ENCODE measurements at places on chromosomes 7 and 10. TPM values are rescaled to one million over a fixed set of nuclear protein-coding genes. Genes with fewer than 3 reads are reported as not detected.

OPALIN gene
- not detected for total RNA-seq

ALOX5 gene
- total RNA-seq = not detected

GDF2 gene
- total RNA-seq = not detected

NEURL1 gene
- 0.91 TPM for total RNA-seq

GPR37 gene
- 0.50 TPM for total RNA-seq

SP8 gene
- total RNA-seq = 13.2 TPM

FEZF1 gene
- not detected for total RNA-seq

VOPP1 gene
- 43.6 TPM for total RNA-seq

ENO4 gene
- total RNA-seq = not detected

SEMA3D gene
- 0.84 TPM for total RNA-seq

SLC39A12 gene
- not detected for total RNA-seq

CPN1 gene
- total RNA-seq = 24.9 TPM

ERV3-1 gene
- total RNA-seq = 10.9 TPM

COL13A1 gene
- total RNA-seq = not detected

HNRNPH3 gene
- total RNA-seq = 283 TPM

ANKRD2 gene
- not detected for total RNA-seq

SYNPO2L gene
- 0.16 TPM for total RNA-seq

SUGCT gene
- 9.9 TPM for total RNA-seq

LLCFC1 gene
- total RNA-seq = not detected

ITIH5 gene
- 0.51 TPM for total RNA-seq

SRRT gene
- total RNA-seq = 243 TPM

JAKMIP3 gene
- total RNA-seq = 0.50 TPM

CYP3A7 gene
- total RNA-seq = not detected

MMD2 gene
- total RNA-seq = not detected

AKR1C2 gene
- total RNA-seq = 28.8 TPM

AP1S1 gene
- total RNA-seq = 52.3 TPM

TMEM196 gene
- not detected for total RNA-seq

ADAM8 gene
- 16.8 TPM for total RNA-seq

C10orf67 gene
- total RNA-seq = not detected

AZGP1 gene
- not detected for total RNA-seq

ANKRD61 gene
- not detected for total RNA-seq

TFPI2 gene
- total RNA-seq = not detected

ADARB2 gene
- 0.42 TPM for total RNA-seq

DENND2A gene
- 0.95 TPM for total RNA-seq

FGF8 gene
- 0.68 TPM for total RNA-seq

KMT2C gene
- total RNA-seq = 71.1 TPM

IFIT1 gene
- 5.4 TPM for total RNA-seq

HOXA5 gene
- 4.9 TPM for total RNA-seq

NRG3 gene
- total RNA-seq = 1.1 TPM

FGFBP3 gene
- 3.3 TPM for total RNA-seq

PTER gene
- total RNA-seq = 27.4 TPM

RAPGEF5 gene
- 20.7 TPM for total RNA-seq

TEX36 gene
- total RNA-seq = not detected

CDK13 gene
- total RNA-seq = 45.9 TPM

DKK1 gene
- total RNA-seq = 1,709 TPM

ATXN7L1 gene
- total RNA-seq = 14.1 TPM

ASAH2B gene
- total RNA-seq = 9.4 TPM

SYT15 gene
- total RNA-seq = 0.60 TPM

RPP38 gene
- 40.1 TPM for total RNA-seq

Data from Caco-2 (cell line).